ENCODE measurements at places on chromosomes 16 and 17.
A peak's percentile ranks its signal among the peaks of the same experiment; 100 is the strongest.

DNA sequence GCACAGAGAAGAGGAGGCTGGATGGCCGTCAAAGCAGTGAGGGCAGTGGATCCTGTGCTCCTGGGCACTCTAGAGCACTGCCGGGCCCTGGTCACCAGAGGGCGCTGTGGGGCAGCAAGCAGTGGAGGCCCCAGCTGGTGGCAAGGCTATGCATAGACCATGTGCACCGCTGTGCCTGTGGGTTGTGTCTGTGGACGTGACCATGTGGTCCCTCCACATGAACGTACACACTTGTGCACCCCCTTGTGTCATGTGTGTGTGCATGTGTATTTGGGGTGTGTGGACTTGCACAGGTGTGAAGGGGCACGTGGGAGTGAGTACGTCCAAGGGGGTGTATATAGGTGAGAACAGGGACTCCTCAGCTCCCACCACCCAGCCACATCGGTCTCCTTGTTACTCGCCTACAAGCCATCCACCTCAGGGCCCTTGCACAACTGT, 4.4 kb upstream of the MAP2K3 start:
- peak; percentile 74 for DNase-seq

DNA sequence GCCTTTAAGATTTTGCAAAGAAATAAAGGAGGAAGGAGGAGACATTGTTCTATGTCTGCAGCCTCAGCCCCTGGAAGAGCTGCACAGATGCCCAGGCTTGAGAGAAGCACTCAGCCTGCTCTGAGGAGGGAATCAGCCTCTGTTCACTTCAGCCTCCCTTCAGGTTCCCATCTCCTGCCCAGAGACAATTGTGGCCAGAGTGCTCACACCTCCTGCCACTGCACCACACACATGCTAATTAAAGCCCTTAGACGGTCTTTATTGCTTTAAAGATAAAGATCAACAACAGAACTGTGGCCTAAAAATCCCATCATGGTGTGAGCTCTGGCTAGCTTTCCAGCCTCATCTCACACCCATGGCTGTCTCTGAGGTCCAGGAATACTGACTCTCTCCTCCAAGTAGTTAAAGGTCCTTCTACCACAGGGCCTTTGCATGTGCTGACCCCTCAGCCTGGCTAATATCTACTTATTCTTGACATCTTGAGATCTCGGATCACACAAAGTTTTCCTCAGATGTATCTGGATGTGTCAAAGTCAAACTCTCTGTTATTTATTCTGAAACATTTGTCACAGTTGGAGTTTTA, 33.8 kb downstream of the CHD9NB start:
- DNase-seq: no peak

DNA sequence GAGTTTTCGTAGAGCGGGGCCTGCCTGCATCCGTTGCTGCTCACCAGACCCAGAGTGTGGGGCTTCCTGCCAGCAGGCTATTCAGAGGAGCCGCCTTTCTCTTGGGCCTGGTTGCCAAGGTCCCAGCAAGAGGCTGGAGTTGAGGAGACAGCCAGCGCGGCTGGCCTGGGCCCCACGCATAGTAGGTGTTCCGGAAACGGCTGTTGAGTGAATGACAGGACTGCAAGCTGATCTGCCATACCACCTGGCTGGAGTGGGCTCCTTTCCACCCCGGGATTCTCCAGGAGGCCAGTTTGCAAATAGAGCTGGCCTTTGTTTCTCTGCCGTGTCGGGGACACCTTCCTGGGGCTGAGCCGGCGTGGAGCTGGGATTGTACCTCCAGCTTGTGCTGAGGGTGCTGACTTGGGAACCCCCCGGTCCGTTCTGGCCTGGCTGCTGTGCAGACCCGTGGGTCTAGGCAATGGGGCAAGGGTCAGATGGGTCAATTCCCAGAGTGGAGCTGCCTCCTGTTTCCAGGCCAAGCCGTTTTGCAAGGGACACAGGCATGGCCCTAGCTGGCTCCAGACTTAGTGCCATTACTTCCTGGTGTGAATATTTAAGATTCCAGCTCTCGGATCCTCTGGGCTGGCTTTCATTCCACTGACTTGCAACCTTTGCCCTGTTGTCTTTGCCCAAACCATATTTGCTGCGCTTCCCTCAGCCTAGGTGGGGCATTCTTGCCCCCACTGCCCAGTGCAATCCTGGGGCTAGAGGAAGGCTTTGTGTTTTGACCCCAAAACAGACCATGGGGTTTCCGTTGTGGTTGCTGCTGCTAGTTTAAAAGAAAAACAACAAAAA, 68.8 kb downstream of the CMIP start:
- no peak for DNase-seq

GRCh38 chr16:63312346-63312745, 1276.1 kb upstream of the CDH8 start:
- DNase-seq: no peak

DNA sequence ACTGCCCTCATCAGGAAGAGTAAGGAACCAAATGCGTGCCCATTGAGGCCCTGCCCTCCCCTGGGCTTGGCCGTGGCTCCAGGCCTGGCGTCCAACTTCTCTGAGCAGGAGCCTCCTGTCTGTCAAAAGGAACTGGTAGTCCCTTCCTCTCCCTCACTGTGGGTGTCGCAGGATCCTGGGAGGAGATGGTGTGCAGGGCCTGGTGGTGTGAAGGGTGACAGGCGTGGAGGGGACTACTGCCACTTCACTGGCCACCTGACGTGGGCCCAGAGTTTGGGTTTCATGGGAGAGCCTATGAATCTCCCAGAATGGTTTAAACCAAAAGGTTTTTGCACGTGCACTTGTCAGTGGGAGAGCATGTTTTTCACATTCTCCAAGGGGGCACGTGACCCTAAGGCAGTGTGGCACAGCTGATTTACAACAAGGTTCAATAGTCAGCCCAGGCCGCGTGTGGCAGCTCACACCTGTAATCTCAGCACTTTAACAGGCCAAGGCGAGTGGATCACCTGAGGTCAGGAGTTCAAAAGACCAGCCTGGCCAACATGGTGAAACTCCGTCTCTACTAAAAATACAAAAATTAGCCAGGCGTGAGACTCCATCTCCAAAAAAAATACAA, 12.5 kb downstream of the ARL2BP start:
- no peak for DNase-seq

DNA sequence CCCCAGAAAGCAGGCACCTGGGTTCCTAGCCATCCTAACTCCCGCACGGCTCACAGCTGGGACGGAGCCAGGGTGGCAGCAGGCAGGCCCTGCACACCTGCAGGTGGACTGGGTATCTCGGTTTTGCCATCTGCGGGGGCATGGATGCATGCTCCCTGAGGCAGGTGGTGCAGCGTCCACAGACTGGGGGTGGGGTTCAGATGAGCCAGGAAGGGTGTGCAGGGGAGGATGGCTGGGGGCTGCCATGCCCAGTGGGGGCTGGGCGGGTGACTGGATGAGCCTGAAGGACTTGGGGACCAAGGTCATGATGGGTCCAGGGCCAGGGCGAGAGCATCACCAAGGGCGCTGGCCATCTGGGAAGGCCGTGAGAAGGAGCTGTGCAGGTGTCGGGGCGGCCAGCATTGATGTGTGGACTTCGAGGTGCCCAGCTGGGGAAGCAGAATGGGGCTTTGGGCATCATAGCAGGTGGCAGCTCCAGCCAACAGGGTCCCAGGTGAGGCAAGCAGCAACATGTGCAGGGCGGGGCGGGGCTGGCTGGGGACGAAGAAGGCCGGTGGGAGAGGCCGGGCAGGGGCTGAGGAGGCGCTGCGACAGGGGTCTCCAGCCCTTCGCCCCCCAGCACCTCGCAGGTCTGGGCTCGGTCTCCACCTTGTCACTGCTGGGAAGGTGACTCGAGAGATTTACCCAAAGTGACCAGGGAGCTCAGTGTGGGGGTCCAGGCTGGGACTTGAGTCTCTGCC, 41.0 kb upstream of the ZNF469 start:
- no peak for DNase-seq

- no peak for DNase-seq
Measured at GRCh38 chr16:63702981-63703590, 1418.8 kb downstream of the CDH11 start.

GRCh38 chr17:38761612-38762011, 9.1 kb downstream of the PSMB3 start:
- peak; percentile 55 for DNase-seq

- no peak for DNase-seq
Measured at GRCh38 chr17:17817552-17817947, 19.2 kb downstream of the SREBF1 start.

DNA sequence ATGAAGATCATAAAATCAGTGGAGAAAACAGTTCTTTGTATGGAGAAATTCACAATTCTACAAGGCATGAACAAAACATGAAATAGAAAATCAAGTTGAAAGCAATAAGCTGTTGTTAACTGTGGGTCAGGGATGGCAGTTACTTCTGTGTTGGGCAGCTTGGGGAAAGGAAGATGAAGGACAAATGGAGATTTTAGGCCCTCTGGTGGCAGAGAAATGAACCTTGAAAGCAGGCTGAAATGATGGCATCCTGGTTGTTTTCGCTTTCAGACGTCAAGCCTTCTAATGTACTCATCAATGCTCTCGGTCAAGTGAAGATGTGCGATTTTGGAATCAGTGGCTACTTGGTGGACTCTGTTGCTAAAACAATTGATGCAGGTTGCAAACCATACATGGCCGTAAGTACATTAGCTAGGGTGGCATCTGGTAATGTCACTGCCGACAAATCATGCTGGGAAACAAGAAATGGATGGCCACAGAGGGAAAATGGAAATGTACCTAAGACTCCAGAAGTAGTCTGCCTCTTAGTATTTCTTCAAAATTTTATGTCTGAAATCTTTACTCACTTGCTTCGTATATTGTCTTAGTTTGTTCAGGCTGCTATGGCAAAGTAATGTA, 108.9 kb downstream of the MAP2K6 start:
- DNase-seq: peak; percentile 20

GRCh38 chr17:44387804-44388203, 1.6 kb downstream of the ITGA2B start:
- DNase-seq: no peak

DNA sequence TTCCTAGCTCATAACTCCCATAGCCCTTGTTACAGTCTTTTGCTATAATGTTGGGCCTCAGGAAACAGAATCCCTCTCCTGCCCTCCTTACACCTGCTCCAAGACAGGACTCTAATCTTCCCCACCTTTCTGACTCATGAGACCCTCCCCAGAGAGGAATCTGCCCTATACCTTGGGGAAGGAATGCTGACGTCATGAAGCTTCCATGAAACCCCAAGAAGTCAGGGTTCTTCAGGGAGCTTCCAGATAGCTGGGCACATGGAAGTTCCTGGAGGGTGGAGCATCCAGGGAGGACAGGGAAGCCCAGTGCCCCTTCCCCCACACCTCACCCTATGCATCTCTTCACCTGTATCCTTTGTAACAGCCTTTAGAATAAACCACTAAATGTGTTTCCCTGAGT, 285.7 kb downstream of the SOX9 start:
- no peak for DNase-seq

All from Jurkat, Clone E6-1 (cell line).